Vagina (tissue), 2 donors: ENCODE measurements at places on chromosomes 12 and 14.

DNA sequence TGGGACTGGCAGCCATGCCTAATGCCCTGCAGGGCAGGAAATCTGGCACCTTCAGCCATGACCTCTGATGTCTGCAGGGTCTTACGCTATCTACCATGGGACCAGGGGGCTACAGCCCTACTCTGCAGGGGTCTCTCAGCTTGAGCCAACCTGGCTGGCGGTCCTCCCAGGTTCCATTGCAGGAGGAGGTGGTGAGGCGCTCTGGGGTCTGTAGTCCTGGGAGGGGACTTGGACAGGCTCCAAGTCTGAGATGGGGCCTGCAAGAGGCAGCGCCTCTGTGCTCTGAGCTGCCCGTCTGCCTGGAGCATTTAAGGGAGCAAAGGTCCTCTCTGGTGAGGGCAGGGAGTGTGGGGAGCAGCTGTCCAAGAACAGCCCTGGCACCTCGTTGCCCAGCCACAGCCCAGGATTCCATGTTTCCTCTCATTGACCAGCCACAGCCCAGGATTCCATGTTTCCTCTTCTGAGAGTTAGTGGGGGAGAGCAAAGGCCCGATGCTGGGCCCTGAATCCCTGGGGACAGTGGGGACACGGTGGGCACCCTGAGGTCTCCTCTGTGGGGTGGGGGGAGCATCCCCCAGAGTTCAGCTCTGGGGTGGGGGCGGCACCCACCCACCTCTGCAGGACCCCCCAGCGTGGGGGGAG is 655 bp downstream of the PLD4 start:
- DNase-seq: no peak

DNA sequence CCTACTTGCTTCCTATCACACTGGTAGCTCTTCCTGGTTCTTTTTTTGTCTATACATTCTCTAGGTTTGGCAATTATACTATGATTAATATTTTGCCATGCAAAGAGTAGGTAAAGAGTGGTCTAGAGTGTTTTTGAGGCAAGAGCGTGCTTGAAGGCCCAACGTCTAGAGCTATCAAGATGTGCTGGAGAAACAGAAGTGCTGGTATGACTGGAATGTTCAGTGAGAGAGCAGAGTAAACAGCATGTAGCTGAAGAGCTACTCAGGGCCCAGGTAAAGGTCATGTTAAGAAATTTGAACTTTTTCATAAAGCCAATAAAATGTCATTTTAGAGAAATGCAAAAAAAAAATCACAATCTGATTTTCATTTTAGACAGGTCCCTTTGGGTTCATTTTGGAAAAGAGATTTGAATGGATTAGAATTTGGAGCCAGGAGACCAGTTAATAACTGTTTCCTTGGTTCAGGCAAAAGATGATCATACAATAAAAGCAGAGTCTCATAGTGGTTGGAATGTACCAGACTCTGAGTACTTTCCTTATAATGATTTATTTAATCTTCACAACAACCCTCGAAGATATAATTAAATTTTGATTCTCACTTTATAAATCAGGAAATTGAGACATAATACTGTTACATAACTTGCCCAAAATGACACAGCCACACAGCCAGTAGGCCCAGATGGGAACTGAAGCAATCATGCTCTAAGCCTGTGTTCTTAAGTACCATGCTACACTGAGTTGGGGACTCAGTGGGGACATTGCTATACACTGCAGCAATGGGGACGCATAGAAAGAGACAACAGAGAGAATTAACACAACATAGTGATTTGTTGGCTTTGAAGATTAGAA is 350.1 kb downstream of the NELL2 start:
- no peak for DNase-seq

DNA sequence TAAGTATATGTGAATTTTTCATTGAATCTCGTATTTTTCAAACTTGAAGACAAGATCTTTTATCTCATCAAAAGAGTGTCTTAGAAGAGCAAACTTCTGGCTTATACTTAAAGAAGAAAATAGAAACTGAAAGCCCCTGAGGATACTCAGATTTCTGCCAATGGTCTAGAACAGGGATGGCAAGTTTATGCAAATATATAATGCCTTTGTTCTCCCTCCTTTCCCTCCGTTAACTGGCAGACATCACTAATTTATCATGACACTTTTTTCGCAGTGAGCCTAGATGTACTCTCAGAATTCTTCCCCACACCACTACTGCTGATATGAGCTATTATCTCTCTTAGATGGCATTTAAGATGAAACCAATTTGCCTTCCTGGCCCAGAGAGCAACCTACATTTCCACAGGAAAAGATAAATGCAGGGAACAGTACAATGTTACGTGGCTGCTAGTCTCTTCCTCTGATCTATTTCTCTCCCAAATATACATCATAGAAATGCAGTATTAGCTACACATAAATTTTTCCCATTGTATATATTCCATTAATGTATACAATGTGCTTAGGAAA is 40.0 kb upstream of the DAAM1 start:
- DNase-seq: no peak

DNA sequence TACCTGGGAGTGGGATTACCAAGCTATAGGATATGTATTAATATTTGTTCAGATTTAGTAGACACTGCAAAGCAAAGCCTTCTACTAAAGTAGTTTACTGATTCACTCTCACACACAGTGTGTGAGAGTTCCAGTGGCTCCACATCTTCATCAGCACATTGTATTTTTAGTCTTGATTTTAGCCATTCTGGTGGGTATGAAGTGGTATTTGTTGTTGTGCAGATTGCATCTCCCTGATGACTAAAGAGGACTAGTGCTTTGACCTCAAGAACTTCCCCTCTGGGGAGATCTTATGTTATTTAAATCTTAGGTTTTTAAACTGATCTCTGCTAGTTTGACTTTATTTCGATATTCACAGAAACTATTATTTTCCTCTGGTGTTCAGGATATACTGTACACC is 479.7 kb upstream of the RGS6 start:
- DNase-seq: no peak

- no peak for DNase-seq
Measured at GRCh38 chr12:84732828-84733340, 179.7 kb downstream of the SLC6A15 start.

GRCh38 chr12:107115119-107115518 is 21.8 kb upstream of the CRY1 start:
- no peak for DNase-seq

- no peak for DNase-seq
Measured at GRCh38 chr14:91599994-91600393, 89.9 kb upstream of the PPP4R3A start.

GRCh38 chr14:23950411-23951135 is 3.0 kb upstream of the DHRS4 start:
- DNase-seq: peak; percentile 25

DNA sequence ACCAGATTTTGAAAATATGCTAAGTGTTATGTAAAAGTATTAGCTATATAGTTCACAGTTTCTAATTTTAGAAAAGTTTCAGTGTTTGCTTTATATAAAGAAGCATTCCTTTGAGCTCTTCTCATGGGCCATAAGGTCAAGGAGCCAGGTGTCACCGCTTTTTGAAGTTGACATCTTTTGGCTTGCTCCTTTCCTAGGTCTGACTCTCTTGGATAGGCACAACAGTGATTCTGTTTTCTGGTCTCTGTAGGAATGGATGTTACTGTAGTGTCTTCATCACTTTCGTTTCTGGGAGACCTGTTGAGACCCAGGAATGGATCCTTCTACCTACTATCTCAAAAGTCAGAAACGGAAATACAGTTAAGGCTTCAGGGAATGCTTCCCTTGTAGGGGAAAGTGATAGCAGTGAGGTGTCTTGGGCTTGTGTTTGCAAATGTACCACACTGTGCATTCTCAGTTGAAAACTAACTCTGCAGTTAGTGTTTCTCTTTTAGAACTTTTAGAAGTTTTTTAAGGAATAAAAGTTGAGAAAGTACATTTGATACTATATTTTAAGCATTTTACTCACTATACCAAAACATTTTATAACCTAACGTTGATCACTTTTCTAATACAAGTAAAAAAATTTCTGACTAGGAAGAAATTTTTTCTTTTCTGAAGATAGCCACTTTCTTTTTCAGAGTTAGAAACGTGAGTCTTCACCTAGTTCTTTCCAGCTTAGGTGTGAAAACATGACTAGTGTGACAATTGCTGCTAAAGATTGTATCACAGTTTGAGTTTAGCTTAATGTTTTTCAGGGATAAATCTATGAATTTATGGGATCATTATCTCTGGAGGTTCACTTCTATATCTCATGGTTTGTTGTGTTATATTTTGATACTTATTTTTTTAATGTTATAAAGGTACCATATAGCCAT is 20.8 kb downstream of the VRK1 start:
- no peak for DNase-seq

DNA sequence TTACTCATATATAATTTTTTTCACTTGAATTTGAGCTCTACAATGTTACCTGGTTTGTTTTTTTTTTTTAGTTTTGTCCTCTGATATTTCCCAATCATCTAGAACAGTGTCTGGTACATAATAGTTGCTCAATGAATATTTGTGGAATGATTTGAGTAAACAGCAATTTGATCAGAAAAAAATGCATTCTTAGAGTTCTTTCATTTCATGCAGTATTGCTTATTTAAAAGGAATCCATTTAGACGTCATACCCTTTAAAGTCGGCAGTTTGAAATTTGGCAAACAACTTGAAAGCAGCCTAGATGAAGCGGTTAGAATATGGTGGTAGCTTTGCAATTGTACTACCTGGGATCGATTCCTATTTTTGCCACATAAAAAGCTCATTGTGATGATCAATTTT is 140.0 kb downstream of the PDE3A start:
- DNase-seq: no peak

GRCh38 chr12:124000111-124000510 is 27.1 kb downstream of the ZNF664 start:
- peak; percentile 49 for DNase-seq

DNA sequence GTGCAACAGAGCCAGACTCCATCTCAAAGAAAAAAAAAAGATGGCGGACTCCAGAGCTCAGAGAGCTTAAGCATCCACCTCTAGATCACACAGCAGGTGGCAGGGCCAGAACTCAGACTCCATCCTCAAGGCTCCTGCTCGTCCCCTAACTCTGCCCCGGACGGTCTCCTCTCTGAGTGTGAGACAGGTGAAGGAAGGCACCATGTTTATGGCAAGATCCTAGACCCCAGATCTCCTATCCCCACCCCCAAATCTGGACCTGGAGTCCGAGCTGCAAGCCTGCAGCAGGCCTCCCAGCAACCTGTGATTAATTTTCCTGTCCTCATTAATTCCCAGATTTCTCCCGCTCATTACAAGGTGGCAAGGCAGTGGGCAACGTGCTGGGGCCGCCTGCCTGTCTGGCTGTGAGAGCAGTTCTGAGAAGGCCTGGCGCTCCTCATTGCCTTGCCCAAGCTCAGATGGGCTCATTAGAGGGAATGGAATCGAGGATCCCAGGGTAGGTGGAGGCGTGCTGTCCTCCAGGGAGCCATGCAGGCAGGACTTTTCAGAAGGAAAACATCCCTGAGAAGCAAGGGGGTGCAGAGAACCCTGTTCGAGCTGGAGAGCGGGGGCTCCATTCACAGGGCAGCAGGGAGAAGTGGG is 296.6 kb upstream of the RTL1 start:
- DNase-seq: peak; percentile 42

GRCh38 chr12:124553862-124554428 is 13.5 kb downstream of the NCOR2 start:
- DNase-seq: no peak

DNA sequence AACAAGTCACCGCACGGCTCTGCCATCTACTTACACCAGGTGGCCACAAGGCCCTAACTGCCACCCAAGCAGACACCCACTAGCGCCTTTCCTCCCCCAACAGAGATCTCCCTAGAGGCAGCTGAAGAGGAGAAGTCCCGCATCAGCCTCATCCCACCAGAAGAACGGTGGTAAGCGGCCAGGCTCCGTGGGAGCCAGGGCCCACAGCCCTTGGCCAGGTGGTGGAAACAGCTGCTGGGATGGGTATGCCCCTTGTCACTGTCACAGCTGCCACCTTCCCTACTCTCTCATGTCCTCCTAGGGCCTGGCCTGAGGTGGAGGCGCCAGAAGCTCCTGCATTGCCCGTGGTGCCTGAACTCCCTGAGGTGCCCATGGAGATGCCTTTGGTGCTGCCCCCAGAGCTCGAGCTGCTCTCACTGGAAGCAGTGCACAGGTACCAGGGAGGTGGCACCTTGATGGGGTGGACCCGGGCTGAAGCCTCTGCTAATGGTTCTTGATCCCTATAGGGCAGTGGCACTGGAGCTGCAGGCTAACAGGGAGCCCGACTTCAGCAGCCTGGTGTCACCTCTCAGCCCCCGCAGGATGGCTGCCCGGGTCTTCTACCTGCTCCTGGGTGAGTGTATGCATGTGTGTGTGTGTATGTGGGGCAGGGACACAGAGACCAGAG is 7.5 kb downstream of the REC8 start:
- DNase-seq: no peak

GRCh38 chr12:28294300-28294699 is 104.0 kb downstream of the CCDC91 start:
- DNase-seq: no peak

GRCh38 chr12:103799504-103799856 is 41.6 kb downstream of the NT5DC3 start:
- DNase-seq: no peak

GRCh38 chr12:117684471-117684870 is 284.3 kb downstream of the KSR2 start:
- no peak for DNase-seq

DNA sequence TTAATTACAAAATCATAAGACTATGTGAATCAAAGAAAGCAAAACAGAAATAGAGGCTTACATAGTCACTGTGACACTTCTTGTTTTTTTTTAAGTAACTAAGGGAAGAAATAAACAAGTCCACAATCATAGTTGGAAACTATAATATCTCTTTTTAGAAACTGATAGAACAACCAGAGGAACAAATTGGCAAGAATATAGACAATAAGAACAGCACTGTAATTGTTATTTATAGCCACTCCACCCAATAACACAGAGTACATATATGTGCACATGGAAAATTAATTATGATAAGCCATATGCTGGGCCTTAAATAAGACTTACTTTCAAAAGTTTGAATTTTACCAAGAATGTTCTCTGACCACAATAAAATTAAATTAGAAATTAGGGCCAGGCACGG is 101.1 kb downstream of the PLEKHG7 start:
- no peak for DNase-seq

- DNase-seq: no peak
Measured at GRCh38 chr12:44428825-44429224, 447.3 kb downstream of the NELL2 start.

GRCh38 chr12:55708695-55709233 is 1.1 kb upstream of the ITGA7 start:
- DNase-seq: no peak

GRCh38 chr14:99718031-99718810 is 34.1 kb downstream of the CYP46A1 start:
- DNase-seq: peak; percentile 77

- DNase-seq: no peak
Measured at GRCh38 chr12:120872487-120872886, 31.7 kb downstream of the SPPL3 start.

GRCh38 chr14:93333631-93334103 is 831 bp upstream of the BTBD7 start:
- no peak for DNase-seq

GRCh38 chr12:31275491-31275890 is 50.5 kb downstream of the SINHCAF start:
- DNase-seq: no peak
